ENCODE measurements at places on chromosomes 3 and 15.
A peak's percentile ranks its signal among the peaks of the same experiment; 100 is the strongest.

DNA sequence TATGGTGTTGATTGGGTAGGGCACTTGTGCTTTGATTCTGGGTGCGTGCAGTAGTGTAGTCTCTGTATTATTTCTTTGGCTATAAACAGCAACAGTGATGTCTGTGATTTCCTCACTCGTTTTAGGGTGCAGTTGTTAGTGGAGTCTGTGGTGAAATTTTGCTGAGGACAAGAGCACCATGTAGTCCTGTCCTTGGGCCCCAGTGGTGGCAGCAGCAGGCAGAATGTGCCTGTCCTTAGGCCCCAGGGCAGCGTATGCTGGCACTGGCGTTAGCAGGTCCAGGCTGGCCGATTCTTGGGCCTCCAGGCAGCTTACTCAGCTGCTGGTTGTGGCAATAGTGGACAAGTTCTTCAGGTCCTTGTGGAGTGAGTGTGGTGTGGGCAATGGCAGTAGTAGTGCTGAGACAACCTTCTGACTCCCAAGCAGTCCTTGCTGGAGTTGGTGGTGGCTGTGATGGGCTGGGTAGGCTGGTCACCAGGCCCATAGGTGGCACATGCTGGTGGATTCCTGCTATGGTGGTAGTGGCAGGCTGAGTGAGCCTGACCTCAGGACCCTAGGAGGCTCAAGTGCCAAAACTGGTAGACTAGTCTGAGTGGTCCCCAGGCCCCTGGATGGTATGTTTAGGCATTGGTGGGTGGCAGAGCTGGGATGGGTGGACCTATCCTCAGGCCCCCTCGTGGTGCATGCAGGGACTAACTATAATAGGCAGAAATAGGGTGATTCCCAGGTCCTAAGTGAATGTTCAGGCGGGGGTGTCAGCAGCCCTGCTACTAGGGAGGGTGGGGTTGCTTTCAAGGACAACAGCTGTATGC, 56.3 kb downstream of the TNFAIP8L3 start:
- DNase-seq, result no peak

DNA sequence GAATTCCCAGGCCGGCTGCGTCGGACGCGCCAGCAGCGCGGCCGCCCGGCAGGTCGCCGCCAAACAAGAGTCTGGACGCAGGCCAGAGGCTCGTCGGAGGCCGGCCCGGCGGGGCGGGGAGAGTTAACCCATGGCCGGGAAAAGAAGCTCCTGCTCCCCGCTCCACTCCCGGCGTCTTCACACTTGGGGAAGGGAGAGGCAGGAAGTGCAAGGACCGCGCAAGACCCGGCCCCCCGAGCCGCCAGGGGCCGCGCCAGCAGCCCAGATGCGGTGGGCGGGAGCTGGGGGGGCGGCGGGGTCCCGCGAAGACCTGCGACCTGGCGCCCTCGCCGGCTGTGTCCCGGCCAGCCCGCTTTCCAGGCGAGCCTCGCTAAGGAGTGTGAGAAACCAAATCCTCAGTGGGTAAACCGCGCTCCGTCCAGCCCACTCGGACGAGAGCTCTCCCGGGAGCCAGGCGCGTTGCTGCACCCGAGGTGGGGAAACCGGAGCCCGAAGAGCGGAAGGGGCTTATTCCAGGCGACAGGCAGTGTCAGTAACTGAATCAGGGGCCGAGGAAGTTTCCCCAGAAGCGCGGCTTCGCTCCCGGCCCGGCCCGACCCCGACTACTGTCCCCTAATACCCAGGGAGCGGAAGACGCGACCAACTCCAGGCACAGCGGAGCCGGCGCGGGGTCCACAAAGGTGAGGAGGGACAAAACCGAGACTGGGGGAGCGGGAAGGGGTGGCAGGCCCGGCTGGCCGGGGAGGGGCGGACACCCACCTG, 721 bp downstream of the ADAMTS7 start:
- DNase-seq, result peak; percentile 68

DNA sequence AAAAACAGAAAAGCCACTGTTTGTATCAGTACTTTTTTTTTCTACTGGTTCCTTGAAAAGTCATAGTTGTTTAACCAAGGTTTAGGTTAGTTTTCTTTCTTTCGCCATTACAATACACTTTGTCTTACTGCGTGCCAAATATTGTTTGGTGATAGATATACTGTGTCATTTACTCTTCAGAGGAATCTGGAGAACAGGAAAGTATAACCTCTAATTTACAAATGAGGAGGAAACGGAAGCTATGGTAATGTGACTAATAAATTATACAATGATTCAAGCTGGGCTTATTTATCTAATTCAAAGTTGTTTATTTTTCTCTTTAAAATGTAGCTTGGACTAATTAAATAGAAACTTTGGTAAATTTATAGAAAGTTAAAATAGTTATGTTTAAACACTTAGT, 96.2 kb upstream of the ROBO2 start:
- no peak for DNase-seq

DNA sequence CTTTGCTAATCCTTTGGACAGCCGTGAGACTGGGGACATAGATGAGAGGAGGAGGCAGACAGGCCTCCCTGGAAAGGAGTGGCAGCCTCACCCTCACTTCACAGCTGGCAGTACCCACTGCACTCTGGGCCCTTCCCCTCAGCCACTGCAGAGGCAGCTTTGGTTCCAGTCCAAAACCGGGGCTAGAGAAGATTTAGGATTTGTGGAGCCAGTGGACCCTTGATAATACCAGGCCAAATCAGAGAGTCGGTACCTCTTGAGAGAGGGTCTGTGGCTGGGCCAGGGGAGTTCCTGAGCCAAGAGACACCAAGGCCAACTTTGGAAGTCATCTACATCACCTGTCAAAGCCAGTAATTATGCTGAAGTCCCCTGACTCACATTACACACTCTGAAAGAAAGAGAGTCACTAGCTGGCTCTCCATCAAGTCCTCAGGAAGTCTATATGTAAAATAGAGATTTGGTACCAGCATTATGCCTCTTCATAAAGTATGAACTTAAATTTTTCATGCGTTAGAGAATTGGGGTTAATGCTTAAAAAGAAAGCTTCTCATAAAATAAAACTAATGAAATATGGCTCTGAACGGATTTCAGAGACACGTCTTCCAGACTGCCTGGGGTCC, 244.1 kb upstream of the SEMA6D start:
- no peak for DNase-seq

- peak; percentile 77 for DNase-seq
Measured at GRCh38 chr15:70535071-70535954, 228.0 kb downstream of the UACA start.

DNA sequence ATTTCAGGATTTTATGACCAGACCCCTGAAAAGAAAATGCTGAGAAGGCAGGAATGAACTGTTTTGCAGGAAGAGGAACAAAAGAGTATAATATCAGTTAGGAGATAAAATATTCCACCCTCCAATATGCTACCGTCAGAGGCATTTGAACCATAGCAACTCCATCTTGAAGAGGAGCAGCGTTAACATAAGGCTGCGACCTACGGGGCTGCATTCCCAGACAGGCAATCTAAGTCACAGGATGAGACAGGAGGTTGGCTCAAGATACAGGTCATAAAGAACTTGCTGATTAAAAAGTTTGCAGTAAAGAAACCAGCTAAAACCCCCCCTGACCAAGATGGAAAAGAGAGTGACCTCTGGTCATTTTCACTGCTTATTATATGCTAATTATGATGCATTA, 22.9 kb downstream of the CCDC39 start:
- no peak for DNase-seq

DNA sequence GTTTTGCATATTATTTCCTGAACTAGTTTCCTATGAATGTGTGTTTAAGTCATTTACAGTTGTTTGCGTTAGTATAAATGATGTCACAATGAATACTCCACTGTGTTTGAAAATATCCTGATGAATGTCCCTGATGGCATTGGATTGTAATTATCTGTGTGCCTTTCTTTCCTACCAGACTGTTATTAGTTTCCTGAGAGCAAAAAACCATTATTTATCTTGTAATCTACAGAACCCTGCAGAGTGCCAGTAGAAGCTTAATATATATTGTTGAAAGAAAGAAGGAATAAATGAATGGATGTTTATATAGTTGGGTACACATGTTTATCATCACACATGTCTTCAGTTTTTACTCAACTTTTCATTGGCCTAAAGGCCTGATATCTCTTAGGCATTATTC, 312.6 kb downstream of the AGBL1 start:
- DNase-seq, result no peak

- no peak for DNase-seq
Measured at GRCh38 chr15:93146601-93147000, 57.6 kb upstream of the RGMA start.

- DNase-seq, result no peak
Measured at GRCh38 chr3:132804498-132804897, 82.3 kb upstream of the NPHP3 start.

GRCh38 chr3:139758654-139759291, 81.0 kb upstream of the NMNAT3 start:
- peak; percentile 78 for DNase-seq

DNA sequence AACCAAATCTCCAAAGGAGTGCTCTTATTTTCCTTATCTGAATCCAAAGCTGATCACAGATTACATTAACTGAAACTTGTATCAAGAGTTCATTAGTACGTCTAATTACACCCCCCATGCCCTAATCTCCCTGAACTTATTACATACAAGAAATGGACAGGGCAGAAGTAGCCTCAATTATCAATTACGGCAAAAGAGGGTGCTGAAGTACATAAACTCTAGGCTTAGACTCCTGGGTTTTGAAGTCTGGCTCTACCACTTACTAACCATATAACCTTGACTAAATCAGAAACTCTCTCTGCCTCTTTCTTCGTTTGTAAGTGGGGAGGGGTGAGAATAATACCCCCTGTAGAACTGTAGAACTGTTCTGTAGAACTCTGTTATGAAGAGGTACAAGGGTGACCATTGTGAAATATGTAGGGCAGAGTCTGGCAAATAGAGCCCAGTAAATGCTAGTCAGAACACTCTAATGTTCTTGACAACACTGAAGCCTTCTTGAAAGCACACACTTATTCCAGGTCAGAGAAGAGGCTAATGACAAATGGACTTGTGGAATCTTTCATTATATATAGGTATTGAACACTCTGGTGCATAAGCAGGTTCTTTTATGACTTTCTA, 19.6 kb upstream of the OR5K4 start:
- peak; percentile 56 for DNase-seq

- DNase-seq, result peak; percentile 66
Measured at GRCh38 chr3:15108082-15108545, 9.2 kb upstream of the RBSN start.

- DNase-seq, result no peak
Measured at GRCh38 chr15:63395730-63396151, 14.1 kb upstream of the CA12 start.

GRCh38 chr15:92576597-92577200, 78.9 kb downstream of the FAM174B start:
- DNase-seq, result no peak

- no peak for DNase-seq
Measured at GRCh38 chr3:185582236-185582635, 3.9 kb upstream of the SENP2 start.

GRCh38 chr3:12501360-12502020, 17.2 kb downstream of the TSEN2 start:
- DNase-seq, result peak; percentile 20

DNA sequence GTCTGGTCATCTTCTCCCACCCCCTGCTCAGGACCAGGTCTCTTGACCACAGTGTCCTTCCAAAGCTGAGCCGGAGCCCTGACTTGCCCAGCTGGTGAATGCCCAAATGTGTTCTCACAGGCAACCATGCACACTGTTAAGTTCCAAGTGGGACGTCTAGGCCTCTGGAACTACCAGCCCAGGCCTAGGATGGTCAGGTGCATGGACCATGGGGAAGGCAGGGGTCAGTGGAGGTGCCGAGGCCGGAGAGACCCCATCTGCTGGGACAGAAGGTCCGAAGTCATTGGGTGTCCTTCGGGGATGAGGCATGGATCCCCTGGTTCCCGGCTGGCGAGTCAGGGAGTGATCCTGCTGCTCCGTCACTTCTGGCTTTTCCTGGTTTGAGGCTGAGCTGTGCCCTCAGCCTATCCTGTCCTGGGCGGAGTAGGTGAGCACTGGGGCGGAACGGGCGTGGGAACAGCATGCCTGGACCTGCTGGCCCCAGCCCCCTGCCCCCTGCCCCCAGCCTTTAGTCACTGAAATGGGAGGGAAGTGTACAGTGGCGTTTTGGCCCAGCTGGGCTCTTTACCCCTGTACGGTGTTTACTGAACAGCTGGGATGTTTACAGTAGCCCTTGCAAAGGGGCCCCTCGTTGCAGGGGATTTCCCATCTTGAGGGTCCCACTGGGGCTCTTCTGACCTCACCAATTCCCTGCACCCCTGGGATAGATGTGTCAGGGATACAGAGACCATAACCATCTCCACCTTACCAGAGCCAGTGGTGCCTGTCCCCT, 12.1 kb downstream of the SEMA3F start:
- no peak for DNase-seq

GRCh38 chr3:188339410-188340295, 185.7 kb downstream of the LPP start:
- no peak for DNase-seq
